ENCODE measurements at places on chromosomes 7 and 10.

DNA sequence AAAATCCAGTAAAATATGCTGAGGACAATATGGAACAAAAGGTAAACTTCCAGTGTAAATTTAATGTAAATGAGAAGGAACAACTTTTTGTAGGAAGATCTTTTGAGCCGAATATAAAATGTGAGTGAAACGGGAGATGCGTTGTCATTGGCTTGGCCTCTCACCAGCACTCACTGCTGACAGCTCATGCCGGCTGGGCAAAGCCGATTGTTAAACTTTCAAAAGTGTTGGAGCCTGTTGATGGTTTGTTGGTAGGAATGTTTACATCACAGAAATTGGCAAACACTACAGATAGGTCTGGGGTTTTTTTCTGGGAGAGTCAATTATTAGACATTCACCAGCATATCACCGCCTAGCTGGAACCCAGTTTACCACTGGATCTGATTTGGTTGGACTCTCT is 6.1 kb downstream of the PSTK start:
- no peak for DNase-seq

DNA sequence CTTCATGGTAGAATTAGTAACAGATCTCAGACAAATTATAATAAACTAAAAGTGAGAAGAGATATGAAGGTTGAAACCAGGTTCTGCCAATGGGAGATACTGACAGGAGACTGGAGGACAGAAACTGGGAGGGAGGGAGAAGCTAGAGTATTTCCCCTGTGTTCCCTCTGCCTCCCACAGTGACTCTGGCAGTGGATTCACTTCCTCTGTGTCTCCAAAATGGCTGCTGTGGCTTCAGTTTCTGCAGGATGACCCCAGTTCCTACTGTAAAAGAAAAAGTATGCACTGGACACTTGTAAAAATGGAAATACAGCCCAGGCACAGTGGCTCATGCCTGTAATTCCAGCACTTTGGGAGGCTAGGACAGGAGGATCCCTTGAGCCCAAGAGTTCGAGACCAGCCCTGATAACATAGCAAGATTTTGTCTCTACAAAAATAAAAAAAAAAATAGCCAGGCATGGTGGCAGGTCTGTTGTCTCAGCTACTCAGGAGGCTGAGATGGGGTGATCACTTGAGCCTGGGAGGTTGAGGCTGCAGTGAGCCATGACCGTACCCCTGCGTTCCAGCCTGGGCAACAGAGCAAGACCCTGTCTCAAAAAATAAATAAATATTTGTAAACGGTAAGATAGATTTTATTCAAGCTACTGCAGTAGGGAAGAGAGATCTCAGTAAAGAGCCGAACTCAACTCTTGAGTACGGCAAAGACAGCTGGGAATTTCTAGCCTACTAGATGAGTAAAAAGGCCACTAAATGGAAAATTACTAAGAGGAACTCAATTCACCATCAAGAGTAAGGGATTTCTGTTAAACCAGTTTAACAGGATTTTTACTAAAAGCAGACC is 156.6 kb upstream of the TRIM24 start:
- DNase-seq: no peak

DNA sequence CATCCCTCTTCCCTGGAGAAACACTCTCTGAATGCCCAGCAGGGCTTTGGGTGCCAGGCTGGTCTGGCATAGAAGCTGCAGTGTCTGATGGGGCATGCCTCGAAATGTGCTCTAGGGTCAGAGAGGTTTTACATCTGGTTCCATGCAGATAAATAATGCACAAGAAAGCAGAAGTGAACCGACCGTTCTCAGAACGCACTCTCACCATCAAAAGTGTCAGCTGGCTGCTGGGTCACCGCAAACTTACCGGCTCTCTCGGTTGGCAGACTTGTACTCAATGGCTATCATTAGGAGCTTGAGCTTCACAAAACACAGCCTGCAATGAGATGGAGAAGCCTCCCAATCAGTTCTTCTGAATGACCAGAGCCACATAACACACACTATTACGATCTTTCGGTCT is 610.0 kb downstream of the KCNMA1 start:
- no peak for DNase-seq

- no peak for DNase-seq
Measured at GRCh38 chr10:123759041-123759440, 92.9 kb downstream of the GPR26 start.

- DNase-seq: no peak
Measured at GRCh38 chr7:20188567-20188966, 28.6 kb downstream of the MACC1 start.

- no peak for DNase-seq
Measured at GRCh38 chr10:113222207-113222606, 272.2 kb downstream of the TCF7L2 start.

GRCh38 chr10:95445837-95446486 is 115.2 kb downstream of the SORBS1 start:
- DNase-seq: no peak

DNA sequence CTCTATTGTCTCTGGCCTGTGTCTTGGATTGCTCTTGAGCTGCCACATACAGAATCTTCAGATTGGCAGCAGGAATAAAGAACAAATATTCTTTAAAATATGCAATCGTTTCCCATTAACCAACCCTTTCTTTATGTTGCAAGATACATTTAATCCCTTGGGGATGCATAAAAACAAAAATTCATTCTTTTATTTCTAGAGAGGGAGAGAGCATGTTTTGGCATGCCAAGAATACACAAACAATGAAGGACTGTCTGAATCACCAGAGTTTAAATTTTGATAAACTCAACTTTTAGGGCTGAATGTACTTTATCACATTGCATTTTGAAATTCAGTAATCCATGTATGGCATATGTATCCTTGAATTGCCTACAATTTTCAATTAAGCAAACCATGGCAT is 154.3 kb upstream of the SEMA3D start:
- no peak for DNase-seq

DNA sequence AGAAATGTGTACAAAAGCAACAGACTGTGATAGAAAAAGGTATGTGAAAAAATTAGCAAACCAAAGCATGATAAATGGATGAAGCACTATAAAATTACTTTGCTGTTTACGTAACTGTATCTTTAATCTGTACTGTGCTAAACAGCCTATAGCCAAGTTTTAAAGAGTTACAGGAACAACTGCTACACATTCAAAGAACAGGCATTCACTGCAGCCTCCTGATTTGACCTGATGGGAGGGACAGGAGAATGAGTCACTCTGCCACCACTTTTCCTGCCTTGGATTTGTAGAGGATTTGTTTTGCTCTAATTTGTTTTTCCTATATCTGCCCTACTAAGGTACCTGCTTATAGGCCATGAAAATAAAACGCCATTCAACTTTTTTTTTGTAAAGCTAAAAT is 116.1 kb downstream of the FANK1 start:
- DNase-seq: no peak

DNA sequence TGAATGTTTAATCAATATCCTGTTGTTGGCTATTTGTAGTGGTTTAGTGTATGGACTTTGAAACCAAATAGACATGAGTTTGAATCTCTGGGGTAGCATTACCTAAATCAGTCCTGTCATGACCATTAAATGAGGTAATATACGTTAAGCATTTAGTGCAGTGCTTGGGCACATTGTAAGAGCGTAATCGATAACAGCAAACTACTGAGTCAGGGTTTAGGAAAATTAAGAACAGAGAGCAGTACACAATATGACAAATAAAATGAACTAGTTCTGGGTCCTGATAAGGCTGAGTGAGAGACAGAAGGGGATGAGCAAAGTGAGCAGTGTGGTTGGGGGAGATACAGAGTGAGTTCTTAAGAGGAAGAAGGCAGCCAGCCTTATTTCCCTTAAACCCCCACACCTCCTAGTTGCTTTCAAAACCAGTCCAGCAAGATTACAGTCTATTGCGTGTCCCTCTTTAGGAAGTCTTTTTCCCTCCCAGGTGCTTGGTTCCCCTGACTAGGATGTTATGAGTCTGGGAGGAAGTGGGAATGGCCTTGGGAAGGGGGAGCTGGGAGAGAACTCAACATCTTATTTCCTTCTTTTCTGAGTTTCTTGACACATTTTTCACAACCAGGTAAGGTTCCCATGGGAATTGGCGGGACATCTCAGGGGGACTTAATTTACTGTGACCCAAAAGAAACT is 171.0 kb downstream of the SND1 start:
- DNase-seq: no peak

DNA sequence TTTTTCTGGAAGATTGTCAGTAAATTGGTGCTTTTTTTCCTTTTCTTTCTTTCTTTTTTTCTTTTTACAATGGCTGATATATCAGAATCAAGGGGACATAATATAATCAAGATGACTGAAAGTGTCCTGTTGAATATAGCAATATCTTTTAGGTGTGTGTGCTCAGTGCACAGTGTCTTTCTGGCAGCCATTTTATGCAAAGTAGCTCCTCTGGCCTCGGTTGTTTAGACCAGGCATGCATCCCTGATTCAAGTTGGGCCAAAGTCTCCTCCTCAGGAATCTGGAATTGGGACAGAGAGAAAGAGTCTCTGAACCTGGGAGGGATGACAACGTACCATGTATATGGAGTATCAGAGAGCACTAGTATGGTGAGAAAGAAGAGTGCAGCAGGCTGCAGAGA is 49.0 kb upstream of the MTPN start:
- no peak for DNase-seq

DNA sequence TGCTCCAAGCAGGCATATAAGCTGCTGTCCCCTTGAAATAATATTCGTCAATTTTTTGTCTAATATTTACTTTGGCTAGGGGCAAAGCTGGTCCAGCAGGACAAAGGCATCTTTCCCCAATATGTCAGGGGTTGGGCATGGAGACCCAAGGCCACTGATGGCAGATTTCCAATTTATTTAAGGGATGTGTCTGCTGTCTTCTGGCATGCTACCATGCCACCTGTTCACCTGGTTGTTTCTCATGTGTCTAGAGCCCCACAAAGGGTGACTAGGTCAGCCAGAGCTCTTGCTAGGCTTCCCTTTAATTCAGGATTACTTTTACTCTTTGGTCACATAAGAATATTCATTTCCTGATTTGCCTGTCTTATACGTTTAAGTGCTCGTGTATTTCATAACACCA is 22.1 kb upstream of the SYPL1 start:
- DNase-seq: no peak

GRCh38 chr10:24916365-24916764 is 36.0 kb downstream of the PRTFDC1 start:
- DNase-seq: no peak

- no peak for DNase-seq
Measured at GRCh38 chr10:44293842-44294241, 91.1 kb downstream of the CXCL12 start.

DNA sequence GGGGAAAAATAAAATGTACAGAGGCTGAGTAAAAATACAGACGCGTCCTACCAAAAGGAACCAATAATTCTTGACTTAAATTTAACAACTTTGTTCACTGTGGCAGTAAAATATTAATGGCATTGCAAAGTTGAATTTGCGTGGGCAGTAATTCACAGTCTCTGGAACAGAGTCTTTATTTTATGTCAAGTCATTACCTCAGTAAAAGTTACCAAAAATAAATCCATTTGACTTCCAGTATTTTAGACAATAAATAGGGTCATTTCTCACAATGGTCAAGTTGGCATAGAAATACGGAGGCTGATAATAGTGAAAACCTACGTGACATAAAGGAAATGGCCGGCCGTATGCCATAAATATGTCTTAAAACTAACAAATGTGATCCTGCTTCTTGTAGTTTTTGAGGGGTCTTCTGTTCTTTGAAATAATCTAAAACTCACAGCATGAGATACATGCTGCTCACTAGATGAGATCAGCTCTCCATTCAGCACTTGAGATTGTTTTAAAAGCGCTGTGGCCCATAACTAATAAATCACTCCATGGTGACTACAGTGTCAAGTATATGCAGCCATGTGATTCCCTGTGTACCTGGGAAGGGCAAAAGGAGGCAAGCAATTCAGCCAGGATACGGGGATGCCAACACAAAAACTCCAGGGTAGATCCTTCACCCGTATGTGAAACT is 75.3 kb downstream of the DOCK4 start:
- no peak for DNase-seq

DNA sequence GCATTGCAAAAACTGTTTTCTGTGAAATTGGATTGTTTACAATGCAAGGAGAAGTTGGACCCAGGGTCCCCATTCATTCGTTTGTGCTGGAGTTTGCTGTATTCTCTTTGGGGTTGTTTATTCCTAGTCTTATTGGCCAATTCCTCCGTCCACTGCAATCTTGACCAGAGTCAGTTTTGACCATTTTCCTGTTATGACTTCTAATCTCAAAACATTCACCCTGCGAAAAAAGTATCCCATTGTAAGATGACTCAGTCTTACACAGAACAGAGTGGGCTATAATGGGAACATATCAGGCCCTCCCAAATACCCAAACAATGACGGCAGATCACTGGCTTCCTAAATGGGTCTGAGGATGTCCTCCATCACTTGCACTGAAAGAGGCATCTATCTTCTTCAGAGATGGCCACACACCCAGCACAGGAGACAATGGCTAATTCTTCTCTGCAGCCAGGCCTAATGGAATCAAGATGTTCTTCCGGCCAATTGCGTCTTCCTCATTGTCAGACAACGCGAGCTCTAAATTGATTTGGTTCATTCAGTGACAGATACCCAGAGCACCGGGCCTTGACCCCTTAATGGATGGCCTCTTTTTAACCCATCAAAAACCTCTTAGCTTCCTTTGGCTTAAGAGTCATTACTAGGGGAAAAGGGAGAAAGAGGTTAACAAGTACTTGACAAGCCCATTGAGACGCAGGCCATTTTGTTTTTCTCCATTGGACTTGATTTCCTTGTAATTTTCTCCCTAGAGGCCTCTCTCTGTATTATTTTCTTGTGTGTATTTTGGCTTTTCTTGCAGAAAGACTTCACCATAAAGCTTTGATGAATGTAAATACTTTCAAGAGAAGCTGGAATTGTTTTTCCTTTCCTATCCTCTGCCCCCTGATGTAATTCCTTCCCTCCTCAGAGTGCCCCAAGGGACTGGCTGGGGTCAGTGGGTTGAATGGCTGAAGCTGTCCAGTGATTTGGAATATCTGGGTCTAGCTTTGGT is 129.6 kb downstream of the PRPF18 start:
- no peak for DNase-seq

- DNase-seq: peak; percentile 44
Measured at GRCh38 chr7:157576415-157576814, 239.6 kb downstream of the DNAJB6 start.

GRCh38 chr7:29853789-29854188 is 47.5 kb downstream of the WIPF3 start:
- no peak for DNase-seq

GRCh38 chr10:114286921-114287320 is 47.9 kb downstream of the VWA2 start:
- no peak for DNase-seq

- DNase-seq: no peak
Measured at GRCh38 chr7:95467912-95468607, 17.7 kb upstream of the ASB4 start.

DNA sequence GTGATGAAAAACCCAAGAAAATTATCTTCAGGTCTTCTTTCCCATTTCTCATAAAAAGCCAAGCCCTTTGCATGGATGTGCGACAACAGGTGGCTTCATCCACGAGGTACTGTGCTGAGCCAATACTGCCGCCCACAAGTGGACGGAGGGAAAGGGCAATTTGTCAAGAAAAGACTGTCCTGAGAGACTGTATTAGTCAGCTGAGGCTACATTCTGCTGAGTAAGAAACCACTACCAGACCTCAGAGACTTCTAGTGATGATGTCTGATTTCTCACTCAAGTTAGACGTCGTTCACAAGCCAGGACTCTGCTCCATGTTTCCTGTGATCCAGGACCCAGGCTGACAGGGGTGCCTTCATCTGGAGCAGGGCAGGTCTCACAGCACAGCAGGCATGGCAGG is 171.5 kb upstream of the CDCA7L start:
- DNase-seq: no peak

All from activated CD8-positive, alpha-beta memory T cell treated with anti-CD3 and anti-CD28 coated beads, Interleukin-2, amount 50 U/mL, for 4 hours (primary cell).